ENCODE measurements at places on chromosomes 5 and 9.

- DNase-seq: no peak
Observed at GRCh38 chr5:77074745-77075144, 12.3 kb downstream of the ZBED3 start.

- no peak for DNase-seq
Observed at GRCh38 chr5:6838736-6839135, 125.5 kb downstream of the TENT4A start.

GRCh38 chr5:51983161-51983560, 599.9 kb downstream of the ISL1 start:
- no peak for DNase-seq

DNA sequence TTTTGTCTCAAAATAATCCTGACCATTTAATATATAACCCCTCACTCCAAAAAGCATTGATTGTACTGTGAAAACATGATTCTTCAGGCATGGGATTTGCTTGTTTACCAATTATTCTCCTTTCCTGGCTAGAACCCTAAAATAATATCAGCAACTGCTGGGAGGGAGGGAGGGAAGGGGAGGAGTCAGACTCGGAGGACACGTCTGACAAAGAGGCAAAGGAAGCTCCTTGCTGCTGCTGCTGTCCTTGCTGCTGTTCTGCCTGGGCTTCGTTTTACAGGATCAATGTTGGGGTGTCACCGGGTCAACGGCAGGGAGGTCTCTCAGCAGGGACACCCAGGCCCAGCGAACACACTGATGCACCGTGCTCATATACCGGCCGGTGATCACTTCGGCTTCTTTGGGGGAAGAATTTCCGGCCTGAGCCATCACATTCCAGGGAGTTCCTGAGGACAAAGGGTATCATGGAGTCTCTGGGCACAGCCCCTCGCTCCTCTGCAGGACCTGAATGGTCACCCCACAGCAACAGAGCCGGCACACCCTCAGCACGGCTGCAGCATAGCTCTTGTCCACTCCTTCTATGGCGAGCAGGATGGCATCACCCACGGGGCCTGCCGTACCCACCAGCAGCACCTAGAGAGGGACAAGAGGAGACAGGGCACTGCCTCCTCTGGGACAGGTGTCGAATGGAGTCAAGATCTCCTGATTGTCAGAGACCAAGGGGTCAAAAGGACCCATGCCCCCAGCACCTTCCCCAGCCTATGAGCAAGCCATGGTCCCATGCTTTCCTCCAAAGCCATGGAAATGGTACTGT, 27.9 kb downstream of the MED10 start:
- no peak for DNase-seq

DNA sequence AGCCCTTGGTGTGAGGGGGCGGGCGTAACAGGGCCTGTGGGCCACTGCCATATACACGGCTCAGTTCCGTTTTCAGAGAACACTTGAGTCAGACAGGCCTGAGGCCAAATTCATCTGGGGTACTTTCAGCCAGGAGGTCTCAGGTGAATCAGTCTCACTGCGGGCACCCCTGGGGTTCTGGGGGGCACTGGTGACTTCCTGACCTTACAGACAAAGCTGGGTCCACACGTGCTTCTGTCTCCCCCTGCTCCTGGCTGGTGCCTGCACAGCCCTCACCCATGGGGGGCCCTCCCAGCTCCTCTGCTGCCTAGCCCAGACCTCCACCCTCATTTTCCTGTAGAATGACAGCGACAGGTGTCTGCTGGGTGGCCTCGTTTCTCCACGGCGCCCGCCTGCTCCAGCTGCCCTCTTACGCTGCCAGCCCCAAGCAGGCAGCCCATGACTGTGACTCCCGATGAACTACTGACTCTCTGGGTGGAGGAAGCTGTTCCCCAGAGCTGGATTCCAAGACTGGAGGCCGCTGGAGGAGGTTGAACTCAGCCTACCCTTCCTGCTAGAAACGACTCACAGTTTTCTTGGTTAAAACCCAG, 374.1 kb upstream of the IRX4 start:
- DNase-seq: no peak

DNA sequence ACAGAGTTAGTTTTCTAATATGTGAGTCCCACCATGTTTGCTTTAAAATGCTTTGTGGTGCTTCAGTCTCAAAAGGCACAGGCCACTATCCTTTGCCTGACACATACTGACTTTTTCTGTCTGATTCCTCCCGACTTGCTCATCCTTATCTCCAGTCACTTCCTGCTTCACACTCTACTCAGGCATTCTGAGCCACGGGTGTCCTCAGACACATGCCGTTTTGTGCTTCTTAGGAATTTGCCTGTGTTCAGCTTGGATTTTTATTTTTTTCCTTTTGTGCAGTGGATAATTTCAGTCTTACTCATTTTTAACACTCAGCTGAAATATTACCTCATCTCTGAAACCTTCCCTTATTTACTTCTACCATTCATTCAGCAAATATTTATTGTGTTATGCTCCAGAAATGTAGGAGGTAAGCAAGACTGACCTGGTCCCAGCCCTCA, 54.1 kb downstream of the MAN2A1 start:
- DNase-seq: no peak

GRCh38 chr9:31140316-31140715, 1244.1 kb upstream of the ACO1 start:
- DNase-seq: no peak

GRCh38 chr9:132892400-132892799, 13.7 kb downstream of the SPACA9 start:
- DNase-seq: no peak

- DNase-seq: no peak
Observed at GRCh38 chr9:37339923-37340322, 82.6 kb upstream of the GRHPR start.

DNA sequence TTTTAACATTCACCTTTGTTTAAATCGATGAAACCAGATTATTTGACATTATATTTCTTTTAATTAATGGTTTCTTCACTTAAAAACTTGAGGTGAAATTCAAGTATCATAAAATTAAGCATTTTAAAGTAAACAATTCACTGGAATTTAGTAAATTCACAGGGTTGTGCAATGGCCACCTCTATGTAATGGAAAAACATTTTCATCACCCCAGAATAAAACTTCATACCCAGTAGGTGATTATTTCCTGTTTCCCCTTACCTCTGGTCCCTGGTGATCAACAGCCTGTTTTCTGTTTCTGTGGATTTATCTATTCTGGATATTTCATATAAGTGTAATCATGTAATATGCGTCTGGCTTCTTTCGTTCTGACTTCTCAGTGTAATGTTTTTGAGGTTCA, 27.2 kb downstream of the HSPA4 start:
- no peak for DNase-seq

GRCh38 chr5:111259636-111260035, 35.5 kb downstream of the CAMK4 start:
- DNase-seq: no peak

DNA sequence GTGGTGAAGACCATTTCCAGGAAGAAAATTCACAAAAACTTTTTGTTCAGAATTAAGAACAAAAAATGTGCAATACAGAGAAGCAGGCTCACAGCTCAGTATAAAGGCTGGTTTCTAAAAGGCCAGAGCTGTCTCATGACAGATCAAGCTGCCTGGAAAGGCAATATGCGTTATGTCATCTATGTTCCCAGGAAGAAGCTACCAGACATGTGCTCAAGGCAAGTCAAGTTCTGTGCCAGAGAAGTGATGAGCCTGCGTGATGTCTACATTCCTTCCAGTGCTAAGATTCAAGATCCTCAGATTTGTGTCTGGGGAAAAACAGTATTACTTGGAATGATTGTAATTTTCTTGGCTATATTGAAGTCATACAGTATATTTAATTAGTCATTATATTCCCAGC, 104.3 kb downstream of the PDE4D start:
- no peak for DNase-seq

DNA sequence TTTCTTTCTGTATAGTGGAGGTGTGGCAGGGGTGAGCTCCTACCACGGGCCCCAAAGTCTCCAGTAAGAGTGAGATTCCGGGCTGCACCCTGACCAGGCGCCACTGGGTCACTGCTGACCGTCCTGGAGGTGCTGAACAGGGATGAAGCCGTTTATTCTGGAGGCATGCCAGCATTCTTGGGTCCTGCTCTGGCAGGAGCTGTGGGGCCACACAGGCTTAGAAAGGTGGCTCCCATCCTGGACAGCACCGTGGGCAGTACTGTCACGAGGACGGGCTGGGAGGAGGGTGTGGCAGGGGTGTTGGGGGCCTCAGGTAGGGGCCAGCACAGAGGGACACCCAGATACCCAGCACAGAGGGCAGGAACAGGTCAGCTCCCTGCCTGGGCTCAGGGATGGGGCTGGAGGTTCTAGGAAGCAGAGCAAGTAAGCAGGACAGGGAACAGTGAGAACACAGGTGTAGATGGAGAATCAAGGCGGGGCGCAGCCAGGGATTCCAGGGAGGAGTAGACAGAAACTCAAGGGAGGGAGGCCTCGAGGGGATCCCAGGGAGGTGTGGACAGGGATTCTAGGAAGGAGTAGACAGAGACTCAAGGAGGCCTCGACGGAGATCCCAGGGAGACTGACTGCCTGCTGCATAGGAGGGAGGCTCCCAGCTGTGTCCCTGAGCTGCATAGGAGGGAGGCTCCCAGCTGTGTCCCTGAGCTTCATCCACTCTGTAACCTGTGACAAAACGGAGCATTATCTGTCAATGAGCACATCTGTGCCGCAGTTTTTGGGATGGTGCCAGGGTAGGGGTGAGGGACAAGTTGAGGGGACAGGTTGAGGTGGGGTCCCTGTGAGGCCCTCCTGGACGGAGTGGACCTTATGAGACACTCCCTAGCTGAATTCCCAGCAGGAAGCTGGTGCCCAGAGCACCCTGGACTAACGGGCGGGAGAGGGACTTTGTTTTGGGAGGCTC, 1.1 kb upstream of the PLEKHG4B start:
- no peak for DNase-seq

DNA sequence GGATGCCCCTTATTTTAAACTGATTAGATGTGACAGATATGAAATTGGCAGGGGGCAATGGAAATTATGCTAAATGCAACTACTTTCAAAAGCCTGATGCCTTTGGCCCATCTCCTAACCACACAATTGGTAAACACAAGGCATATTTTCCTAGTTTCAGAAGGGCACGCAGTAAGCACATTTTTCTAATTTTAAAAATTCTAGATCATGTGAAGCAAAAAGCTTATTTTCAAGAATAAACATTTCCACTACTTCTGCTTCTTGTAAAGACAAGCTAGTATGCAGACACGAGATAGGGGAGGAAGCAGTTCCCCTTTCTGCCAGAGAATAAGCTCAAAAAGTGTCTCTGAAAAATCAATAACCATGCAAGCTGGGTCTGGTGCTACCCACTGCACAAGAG, 67.7 kb downstream of the ABCA1 start:
- no peak for DNase-seq

DNA sequence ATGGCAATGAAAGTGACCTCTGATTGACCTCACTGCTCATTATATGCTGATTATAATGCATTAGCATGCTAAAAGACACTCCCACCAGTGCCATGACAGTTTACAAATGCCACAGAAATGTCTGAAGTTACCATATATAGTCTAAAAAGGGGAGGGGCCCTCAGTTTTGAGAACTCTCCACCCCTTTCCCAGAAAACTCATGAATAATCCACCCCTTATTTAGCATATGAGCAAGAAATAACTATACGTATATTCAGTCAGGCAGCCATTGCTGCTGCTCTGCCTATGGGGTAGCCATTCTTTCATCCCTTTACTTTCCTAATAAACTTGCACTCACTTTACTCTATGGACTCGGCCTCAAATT, 163.1 kb downstream of the ESM1 start:
- no peak for DNase-seq

DNA sequence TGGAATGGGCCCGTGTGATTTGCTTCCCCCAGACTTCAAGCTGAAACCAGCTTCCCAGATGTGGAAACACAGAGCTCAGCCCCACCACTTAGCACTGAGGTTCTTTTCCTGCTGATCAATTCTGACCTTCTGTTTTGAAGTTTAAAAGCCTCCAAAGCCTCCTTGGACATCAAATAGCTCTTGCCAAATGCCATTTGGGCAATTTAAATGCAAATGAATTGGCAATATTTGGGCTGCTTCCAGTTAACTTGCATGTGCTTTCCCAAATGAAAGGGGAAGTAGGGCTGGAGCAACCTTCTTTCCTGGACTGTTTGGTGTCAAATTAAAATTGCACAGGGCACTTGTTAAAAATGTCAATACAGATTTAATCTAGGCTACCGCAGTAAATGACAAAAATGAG, 710.5 kb downstream of the TLR4 start:
- no peak for DNase-seq

- peak; percentile 66 for DNase-seq
Observed at GRCh38 chr5:55172051-55172899, 702 bp downstream of the CDC20B start.

DNA sequence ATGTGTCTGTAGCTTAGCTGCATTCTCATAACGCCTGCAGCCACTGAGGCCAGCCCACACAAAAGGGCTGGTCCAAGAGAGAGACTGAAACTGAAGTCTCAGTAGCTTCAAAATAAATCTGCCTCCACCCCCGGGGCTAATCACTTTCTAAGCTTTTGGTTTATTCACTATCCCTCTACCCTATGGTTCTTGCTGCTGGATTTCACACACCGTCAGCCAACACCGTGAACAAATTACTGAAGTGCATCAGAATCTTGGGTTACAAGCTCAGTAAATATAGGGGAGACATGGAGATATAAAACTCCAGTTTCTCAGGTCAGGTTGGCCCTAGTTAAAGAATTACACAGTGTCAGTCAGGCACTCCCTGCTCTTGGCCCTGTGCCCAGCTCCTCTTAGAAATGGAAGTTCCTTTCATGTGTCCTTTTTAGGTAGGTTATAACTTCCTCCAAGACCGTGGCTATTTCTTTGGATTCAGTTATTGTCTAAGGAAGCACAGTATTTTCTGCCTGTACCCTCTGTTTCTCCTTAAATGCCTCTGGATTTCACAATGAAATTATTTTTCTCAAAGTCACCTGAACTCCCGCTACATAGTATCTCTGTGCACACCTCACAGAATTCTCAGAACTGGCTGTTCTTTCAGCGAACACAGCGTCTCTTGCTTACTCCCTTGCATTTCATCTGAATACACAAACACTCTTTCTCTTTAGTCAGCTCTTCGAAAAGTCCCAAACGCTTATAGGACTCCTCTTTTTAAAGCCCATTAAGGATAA, 112.5 kb downstream of the FAM174A start:
- peak; percentile 77 for DNase-seq

DNA sequence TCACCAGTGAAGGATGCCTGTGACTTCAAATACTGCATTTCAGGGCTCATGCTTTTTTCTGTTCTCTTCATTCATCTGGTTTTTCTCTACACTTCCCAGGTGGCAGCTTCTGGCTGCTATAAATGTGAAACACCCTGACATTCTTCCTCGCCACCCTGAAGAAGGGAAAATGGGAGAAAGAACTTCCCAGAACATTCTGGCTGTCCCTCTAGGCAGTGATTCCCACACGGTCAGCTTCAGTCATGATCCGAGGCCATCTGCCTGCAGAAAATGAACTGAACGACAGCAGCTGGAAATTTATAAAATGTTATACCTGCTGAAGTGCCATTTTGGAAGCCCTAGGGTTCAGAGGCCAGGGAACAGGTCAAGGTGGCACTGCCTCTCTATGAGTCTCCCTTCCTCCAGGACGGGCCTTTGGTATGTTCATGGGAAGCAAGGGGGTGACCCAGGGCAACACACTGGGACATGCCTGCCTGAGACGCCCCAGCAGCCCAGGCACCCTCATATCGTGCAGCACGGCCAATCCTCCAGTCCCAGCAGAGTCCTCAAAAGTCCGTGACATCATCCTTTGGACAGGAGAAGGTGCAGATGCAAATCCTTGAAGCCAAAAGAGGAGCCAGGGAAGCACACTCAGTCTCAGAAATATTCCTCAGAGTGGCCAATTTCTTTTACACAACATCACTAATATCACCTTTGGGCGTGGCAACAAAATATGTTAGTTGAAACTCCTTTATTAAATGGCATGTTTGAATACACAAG, 107.1 kb downstream of the SEMA5A start:
- no peak for DNase-seq
